ENCODE measurements at places on chromosomes 7 and 10.
A peak's percentile ranks its signal among the peaks of the same experiment; 100 is the strongest.

DNA sequence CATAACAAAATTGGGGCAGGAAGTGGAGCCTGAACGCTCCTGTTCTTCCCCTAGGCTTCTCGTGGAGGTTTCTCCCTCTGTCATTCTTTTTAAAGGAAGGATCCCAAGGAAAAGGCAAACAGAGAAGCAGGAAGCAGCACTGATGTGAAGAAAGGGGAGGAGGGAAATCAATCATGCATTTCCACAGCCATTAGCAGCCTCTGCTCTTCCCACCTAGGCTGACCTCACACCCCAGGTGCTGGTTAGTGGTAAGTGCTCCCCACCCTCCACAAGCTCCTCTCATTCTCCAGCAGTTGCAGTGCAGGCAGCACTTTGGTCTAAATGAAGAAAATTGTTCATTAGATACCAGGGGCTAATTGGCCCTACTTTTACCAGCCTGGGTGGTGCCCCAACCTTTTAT is 2.6 kb downstream of the CRHR2 start:
- DNase-seq: no peak

GRCh38 chr10:30738416-30738815 is 108.9 kb upstream of the LYZL2 start:
- DNase-seq: no peak

- DNase-seq: no peak
Measured at GRCh38 chr7:2658941-2659340, 27.2 kb downstream of the TTYH3 start.

DNA sequence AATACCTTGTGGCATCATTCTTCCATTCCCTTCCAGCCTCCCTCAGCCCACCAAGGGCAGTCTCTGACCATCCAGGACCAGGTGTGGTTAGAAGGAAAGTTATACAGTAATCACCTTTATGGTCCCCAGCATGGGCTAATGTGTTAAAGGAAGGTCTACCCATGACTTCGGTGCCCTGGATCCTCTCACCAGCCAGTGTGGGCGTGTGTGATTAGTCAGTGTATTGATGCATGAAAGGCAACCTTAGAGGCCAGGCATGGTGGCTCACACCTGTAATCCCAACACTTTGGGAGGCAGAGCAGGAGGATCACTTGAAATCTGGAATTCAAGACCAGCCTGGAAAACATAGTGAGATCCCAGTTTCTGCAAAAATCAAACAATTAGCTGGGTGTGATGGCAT is 88.9 kb downstream of the APBB1IP start:
- no peak for DNase-seq

DNA sequence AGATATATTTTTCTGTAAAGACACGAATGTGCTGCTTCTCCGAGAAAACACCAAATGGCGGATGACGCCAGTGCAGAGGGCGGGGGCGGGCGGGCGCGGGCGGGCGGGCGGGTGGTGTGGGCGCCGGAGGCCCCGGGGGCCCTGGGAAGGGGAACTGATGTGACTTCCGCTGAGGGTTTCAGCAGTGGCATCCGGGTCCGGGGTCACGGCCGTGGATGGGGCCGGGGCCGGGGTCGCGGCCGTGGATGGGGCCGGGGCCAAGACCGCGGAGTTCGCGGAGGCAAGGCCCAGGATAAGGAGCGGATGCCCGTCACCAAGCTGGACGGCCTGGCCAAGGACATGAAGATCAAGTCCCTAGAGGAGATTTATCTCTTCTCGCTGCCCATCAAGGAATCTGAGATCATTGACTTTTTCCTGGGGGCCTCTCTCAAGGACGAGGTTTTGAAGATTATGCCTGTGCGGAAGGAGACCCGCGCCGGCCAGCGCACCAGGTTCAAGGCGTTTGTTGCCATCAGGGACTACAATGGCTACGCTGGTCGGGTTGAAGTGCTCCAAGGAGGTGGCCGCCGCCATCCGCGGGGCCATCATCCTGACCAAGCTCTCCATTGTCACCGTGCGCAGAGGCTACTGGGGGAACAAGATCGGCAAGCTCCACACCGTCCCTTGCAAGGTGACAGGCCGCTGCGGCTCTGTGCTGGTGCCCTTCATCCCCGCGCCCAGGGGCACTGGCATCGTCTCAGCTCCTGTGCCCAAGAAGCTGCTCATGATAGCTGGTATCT is 20.3 kb upstream of the IGF2BP3 start:
- peak; percentile 21 for DNase-seq

DNA sequence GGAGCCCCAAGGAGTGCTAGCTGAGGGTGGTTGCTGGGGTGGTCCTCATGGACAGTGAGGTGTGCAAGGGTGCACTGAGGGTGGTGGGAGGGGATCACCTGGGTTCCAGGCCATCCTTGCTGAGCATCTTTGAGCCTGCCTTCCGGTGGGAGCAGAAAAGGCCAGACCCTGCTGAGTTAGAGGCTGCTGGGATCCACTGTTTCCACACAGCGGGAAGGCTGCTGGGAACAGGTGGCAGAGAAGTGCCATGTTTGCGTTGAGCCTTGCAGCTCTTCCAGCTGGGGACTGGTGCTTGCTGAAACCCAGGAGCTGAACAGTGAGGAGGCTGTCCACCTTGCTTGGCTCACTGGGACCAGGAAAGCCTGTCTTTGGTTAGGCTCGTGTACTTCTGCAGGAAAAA is 34.9 kb downstream of the PRF1 start:
- no peak for DNase-seq

DNA sequence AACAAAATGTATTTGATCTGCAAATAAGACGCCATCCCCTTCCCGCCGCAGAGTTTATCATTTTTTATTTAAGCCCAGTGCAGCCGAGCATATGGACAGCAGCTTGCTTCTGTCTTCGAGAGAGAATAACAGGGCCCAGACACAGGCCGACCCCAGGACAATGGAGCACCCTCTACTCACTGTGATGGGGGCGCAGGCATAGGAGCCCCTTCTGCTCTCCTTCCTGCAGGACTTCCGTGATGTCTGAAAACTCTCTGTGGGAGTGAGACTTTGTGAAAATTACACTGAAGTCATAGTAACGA is 134.8 kb downstream of the OAT start:
- DNase-seq: no peak

DNA sequence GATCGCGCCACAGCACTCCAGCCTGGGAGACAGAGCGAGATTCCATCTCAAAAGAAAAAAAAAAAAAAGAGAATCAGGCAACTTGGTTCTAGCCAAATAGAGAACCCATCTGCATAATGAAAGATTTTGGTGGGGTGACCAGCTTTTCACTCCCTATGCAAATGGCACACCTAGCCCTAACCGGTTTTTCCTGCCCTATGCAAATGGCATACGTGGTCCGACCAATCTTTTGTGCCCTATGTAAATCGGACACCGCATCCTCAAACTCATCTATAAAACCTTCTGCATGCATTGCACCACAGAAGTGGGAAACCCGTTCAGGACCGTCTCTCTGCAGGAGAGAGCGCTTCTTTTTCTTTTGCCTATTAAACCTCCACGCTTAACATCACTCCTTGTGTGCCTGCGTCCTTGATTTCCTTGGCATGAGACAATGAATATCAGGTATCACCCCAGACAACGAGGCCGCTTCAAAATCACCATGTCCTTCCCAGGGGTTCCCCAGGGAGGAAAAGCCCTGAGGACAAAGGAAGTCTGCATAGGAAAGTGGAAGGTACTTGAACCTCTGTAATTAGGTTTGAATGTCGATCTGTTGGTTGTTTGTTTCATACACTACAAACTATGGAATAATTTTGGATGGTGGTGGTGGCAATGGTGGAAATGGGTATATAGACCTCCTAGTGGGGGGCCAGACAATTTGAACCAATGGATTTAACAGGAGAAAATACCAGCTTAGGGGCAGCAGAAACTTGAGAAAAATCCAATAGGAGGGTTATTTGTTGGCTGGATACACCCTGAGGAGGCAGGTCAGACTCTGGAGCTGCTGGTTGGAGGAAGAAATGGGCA is 396.2 kb downstream of the TYW1 start:
- DNase-seq: no peak

- DNase-seq: no peak
Measured at GRCh38 chr10:114363745-114364454, 40.4 kb downstream of the AFAP1L2 start.

DNA sequence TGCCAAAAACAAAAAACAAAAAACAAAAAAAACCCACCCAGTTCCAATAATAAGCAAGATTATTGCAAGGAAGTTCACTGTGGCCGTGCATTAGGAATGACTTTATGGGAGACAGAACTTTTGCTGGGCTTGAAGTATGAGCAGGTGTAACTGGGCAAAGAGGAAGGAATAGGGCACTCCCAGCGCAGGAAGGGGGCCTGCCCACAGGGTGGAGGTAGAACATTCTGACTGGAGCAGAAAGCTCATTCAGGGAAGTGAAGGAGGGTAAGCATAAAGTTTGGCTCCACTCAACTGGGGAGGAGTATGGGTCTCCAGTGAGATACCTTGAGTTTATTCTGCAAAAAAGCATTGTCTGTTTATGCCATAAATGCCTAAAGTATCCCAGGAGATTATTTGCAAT is 42.1 kb upstream of the WIPF3 start:
- no peak for DNase-seq

DNA sequence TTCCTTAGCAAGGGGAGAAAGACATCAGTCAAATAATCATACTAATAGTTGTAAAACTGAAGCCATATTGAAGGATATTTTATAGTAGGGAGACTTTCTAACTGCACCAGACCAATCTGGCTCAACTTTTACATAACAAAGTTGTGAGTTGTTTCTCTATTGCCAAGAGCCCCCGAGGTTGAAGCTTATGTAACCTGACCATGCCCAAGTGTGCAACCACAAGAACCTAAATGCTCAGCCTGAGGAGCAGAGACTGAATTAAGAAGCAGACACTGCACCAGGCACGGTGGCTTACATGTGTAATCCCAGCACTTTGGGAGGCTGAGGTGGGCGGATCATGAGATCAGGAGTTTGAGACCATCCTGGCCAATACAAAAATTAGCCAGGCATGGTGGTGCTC is 77.3 kb upstream of the ARMC3 start:
- no peak for DNase-seq

- DNase-seq: no peak
Measured at GRCh38 chr10:78545756-78546155, 512.1 kb downstream of the RPS24 start.

GRCh38 chr10:35195361-35196306 is 69.0 kb downstream of the CREM start:
- DNase-seq: peak; percentile 55

GRCh38 chr10:125641398-125641797 is 41.6 kb downstream of the TEX36 start:
- DNase-seq: no peak

DNA sequence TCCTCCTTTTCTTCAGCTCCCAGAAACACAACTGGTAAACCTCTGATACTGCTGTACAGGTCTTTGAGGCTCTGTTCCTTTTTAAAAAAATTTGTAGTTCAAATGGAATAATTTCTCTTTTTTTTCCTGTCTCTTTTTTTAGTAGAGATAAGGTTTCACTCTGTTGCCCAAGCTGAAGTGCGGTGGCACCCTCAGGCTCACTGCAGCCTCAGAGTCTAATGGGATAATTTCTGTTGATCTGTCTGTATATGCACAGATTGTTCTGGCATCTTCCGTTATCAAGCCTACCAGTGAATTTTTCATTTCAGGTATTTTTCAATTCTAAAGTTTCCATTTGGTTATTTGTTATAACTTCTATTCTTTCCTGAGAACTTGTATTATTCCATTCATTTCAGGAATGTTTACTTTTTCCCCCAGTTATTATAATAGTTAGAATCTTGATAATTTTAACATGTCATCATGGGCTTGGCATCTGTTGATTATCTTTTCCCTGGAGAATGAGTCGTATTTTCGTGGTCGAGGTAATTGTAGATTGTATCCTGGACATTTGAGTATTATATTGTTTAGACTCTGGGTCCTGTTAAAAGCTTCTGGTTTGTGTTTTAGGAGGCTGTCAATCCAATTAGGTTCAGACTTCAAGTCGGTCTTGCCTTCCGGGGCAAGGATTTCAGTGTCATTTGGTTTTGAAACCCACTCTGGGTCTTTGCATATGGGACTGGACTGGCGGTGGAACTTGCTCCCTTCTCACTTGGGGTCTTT is 24.5 kb downstream of the CRCP start:
- no peak for DNase-seq

- no peak for DNase-seq
Measured at GRCh38 chr10:58107506-58107905, 160.2 kb downstream of the IPMK start.

GRCh38 chr7:11835260-11835659 is 3.3 kb upstream of the THSD7A start:
- DNase-seq: no peak

DNA sequence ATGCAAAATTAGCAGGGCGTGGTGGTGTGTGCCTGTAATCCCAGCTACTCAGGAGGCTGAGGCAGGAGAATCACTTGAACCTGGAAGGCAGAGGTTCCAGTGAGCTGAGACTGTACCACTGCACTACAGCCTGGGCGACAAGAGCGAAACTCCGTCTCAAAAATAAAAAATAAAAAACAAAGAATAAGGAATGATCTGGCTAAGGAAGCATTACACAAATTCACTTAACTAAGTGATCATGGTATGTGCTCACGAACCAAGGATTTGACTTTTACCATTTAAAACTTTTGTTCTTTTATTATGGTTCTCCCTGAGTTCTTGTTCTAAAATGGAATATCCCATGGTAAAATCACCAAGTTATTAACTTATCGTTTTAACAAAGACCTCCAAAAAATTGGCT is 71.2 kb downstream of the SIRT1 start:
- no peak for DNase-seq

- no peak for DNase-seq
Measured at GRCh38 chr10:87983716-87984115, 120.3 kb downstream of the PTEN start.

DNA sequence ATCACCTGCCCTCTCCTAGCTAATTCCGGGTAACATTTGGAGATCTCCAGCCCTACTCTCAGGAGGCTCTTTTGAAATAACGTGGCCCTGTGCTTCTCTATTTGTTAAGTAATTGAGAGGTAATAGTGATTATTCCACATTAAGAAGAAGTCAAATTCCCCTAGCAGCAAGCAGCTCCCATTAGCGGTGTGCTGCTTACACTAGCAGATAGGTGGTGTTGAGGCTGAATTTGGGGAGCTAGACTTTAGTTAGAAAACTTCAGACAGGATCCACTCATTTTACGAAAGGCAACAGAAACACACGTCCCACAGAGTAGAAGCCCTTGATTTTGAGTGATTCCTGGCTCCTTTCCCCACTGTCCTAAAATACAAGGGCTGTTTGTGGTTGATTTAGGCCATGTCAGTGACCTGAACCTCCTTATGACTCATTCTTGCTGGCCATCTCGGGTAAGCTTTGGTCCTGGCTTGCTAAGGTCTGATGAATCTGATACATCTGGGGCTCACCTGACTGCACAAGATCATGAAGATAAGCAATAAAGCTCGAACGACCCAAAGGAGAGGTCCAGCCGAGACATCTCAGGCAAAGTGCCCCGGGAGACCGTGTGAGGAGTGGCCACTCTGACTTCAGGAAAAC is 77.2 kb downstream of the FAM204A start:
- no peak for DNase-seq

DNA sequence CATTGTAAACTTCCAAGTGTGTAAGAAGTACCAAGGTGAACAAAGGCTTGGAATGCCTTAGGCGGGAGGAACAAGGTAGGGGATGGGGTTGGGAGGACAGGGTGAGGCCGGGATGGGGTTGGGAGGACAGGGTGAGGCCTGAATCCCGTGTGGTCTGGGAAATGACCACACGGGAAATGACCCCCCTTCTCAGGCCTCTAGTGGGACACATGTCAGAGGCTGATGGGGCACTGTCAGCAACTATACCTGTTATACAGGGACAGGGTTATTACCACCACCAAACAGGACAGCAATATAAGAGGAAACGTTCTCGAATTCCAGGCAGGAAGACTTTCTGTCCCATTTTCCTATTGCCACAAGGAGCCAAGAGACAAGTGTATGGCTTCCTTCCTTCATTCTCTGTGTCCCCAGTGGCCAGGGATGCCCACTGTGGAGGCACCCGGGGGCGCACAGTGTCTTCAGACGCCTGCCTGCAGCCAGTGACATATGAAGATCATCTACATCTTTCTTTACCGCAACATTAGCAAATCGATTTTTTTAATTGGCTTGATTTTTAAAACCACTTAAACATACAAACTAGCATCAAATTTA is 1.3 kb downstream of the MKI67 start:
- DNase-seq: no peak
